Motor neuron (in vitro differentiated cells): ENCODE measurements at places on chromosomes 2 and 18. TPM values are rescaled to one million over a fixed set of nuclear protein-coding genes. Genes with fewer than 3 reads are reported as not detected.

GRCh38 chr2:49210191-49210590 is 55.9 kb upstream of the FSHR start:
- ATAC-seq, result peak; percentile 28

GRCh38 chr18:37334631-37335408 is 230.8 kb downstream of the CELF4 start:
- ATAC-seq, result peak; percentile 77

Gene IL18R1
- total RNA-seq, result 0.64 and 0.89 TPM in 2 replicates

DNA sequence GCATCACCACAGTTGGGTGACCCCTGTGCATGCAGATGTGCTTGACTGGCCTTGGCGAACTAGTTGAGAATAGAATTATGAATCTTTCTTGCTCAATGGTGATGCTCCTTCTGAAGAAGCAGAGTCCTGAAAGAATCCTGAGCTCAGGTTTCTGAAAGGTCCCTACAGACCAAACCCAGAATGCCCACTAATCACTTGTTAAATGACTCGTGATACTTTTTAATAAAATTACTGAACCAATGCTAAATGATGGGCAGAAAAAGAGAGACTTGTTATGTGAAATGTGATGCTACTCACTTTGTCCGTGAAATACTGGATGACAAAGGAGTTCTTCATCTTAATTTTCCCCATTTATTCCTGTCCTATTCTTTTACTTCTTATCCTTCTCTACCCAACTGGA is 263.5 kb upstream of the LRRTM1 start:
- no peak for ATAC-seq

DNA sequence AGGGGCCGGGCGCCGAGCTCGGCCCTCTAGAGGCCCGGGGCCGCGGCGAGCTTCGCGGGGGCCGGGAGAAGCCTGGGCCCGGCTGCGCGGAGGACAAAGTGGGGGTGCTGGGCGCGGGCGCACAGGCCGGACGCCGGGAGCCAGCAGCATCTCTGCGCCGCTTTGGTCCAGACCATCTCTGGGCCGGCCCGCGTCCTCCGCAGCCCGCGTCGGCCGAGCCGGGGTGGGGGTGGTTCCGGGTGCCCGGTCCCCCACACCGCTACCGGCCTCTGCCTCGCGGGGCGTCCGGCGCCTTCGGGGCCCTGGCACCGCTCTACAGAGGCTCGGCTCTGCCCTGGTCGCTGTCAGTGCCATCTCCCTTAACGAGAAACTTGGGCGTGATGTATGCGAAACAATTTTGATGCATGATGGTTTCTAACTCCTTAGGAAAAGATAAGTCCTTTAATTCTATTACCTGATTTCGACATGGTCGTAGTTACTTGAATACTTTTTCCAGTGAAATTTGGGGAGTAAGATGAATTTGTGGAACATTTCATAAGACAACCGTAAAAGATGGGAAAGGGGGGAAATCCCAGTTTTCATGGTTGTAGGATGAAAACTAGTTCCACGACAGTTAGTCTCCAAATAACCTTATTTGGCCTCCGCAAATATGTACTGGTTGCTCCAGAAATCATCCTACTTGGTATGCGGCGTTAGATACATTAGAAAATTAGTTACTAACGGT is 562 bp downstream of the TWSG1 start:
- peak; percentile 70 for ATAC-seq

Gene CERS6
- 18.2 and 20.1 TPM in 2 replicates for total RNA-seq

Gene GPR75
- 1.9 and 2.2 TPM in 2 replicates for total RNA-seq

DNA sequence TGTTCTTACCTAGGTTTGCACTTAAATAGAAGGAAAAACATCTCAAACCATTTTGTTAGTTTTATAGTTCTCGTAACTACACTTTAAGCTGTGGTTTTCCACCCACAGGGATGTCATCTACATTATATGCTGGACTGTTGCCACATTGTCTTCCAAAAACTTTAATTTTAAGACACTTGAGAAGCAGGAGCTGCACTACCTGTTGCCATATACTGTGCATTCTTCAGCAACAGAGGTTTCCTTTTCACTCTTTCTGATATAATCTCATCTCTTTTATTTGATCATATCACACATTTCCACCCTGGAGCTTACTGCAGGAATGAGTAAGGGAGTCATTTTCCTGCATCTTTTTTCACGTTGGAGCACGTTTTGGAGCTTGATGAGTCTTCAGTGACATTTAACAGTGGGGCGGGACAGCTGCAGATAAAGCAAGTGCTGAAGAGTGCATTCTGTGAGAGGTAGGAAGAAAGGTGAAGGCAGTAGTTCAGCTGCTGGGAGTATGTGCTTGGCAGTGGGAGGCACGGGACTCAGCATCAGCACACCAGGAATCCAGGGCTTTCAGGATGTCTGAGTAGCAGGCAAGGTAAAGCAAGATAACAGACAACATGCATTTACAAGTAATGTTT is 3.8 kb downstream of the LIMS1 start:
- ATAC-seq, result no peak

Gene CD8B
- not detected in 2 replicates for total RNA-seq

DNA sequence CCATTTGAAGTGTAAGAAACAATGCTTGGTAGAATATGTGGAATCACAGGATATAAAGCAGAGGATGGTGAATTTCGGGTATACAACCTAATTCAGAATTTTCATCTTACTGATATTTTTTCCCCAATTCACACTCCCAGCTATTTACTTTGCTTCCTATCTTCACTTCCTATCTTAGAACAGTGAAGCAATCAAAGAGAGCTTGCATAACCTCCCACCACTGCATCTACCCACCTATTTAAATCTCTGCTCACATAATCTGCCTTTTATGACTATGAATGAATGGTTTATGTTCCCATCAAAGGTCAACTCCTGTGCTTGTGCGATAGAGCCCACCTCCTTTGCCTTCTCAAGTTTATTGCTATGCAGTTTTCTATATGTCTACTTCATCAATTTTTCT is 3.3 kb downstream of the RMDN2 start:
- no peak for ATAC-seq

Gene FSHR
- not detected in 2 replicates for total RNA-seq

GRCh38 chr18:48085781-48086487 is 155.5 kb upstream of the SMAD2 start:
- no peak for ATAC-seq

- ATAC-seq, result no peak
Measured at GRCh38 chr2:25236736-25237135, 68.4 kb upstream of the POMC start.

- ATAC-seq, result peak; percentile 32
Measured at GRCh38 chr2:29627279-29627711, 294.1 kb downstream of the ALK start.

GRCh38 chr18:36757991-36758390 is 70.8 kb downstream of the TPGS2 start:
- ATAC-seq, result no peak

Gene SCN1A
- total RNA-seq, result 10.6 and 12.0 TPM in 2 replicates

Gene OBSL1
- total RNA-seq, result 59.0 and 64.1 TPM in 2 replicates

- ATAC-seq, result no peak
Measured at GRCh38 chr2:152622219-152622618, 95.0 kb downstream of the PRPF40A start.

Gene ACADL
- total RNA-seq, result 0.73 TPM in 1 of 2 replicates, not detected in the other

DNA sequence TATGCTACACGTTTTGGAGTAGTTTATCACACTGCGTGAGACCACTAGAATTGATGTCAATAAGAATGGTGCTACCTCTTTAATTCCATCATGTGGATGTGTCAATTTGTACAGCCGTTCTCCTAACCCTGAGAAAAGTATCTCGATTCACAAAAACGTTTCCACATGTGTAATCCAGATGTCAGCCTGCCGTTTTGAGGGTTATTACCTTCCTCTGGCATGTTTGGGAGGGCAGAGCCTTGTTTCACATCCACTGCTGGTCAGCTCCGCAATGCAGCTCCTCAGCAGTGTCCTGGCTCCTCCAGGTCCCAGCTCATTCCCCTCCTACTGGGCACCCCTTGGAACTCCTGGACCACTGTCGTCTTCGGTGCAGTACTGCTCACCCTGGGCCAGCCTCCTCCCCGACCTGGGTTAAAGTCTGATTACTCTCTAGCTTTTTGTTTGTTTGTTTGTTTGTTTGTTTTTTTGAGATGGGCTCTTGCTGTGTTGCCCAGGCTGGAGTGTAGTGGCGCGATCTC is 34.6 kb downstream of the COPS7B start:
- ATAC-seq, result no peak

Gene OTOS
- not detected in 2 replicates for total RNA-seq

DNA sequence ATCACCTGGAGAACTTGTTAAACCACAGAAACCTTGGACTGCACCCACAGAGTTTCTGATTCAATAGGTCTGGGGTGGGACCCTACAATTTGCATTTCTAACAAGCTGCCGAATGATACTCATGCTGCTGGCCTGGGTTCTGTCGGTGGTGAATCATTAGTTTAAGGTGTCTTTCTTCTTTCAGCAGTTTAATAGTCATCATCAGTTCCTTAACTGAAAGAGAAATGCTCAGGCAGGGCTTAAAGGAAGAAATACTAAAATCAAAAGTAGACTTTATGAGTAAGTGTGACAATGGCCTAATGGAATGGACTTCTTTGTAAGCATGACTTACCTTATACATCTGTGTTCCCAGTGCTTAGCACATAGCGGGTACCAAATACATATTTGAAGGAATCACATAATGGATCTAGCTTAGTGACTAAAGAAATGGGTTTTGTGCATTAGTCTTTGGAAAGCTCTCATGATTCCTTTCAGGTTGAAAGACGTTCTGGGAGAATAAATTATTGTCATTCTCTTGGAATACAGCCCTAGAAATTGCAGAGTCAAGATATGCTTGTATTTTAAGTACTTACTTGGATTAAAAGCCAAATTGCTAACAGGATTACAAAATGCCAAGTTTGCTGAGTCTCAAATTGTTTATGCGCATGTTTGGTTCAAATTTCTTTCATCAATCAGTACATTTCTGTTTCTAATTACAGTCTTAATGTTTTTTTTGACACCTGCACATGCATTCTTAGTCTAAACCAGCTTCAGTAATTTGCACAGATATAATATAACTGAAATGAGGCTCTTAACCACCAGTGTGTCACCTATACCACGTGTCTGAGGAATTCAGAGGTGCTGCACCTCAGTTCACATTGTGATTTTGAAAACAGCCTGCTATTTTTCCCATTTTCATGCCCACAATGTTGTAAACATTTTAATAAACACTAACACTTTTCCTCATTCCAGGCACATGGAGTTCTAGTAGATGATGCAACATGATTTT is 220.3 kb upstream of the NRP2 start:
- peak; percentile 22 for ATAC-seq

GRCh38 chr2:182864949-182865570 is 1.4 kb downstream of the FRZB start:
- ATAC-seq, result no peak

GRCh38 chr2:219736209-219736608 is 108.8 kb downstream of the SLC4A3 start:
- peak; percentile 73 for ATAC-seq

DNA sequence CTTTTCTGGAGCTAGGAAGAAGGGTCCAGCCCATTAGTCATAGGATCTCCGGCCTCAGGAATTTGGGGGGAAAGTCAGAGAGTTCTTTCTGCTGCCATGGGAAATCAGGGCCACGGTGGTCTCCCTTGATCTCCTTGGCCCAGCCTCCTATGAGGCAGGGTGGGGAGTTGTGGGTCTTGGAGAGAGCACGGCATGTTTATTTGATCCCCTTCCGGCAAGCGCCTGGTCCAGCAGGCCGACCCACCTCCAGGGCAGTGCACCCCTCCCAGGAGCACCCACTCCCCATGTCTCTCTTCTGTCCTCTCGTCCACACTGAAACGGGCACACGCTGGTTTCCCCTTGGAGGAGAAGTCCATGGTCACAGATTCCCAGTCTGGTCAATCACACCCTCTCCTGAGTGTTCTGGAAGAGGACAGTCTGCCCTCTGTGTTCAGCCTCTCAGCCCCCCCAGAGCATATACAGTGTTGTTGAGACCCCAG is 464.6 kb upstream of the HS6ST1 start:
- ATAC-seq, result no peak

- no peak for ATAC-seq
Measured at GRCh38 chr2:24077879-24078278, 1.8 kb upstream of the SF3B6 start.

GRCh38 chr2:112056626-112056987 is 1.5 kb downstream of the TMEM87B start:
- ATAC-seq, result no peak

Gene TCF23
- total RNA-seq, result 0.14 and 0.25 TPM in 2 replicates

DNA sequence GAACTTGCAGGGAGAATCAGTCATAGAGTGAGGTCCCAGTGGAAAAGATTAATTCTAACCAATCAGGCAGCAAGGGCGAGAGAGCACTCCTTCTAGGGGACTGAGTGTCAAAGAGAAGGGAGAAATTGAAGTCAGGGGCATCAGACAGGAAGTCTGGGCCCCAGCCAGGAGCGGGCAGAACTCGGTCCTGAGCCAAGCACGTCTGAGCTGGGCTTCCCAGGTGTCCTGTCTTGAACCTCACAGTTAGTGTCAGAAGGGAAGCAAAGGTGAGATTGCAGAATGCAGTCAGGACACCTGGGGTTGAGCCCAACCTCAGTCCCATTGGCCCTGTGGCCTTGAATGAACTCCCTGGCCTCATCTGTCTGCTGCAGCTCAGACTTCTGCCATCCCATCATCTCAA is 220.9 kb downstream of the SMAD2 start:
- no peak for ATAC-seq

GRCh38 chr2:180662941-180663471 is 317.4 kb upstream of the UBE2E3 start:
- ATAC-seq, result peak; percentile 32

DNA sequence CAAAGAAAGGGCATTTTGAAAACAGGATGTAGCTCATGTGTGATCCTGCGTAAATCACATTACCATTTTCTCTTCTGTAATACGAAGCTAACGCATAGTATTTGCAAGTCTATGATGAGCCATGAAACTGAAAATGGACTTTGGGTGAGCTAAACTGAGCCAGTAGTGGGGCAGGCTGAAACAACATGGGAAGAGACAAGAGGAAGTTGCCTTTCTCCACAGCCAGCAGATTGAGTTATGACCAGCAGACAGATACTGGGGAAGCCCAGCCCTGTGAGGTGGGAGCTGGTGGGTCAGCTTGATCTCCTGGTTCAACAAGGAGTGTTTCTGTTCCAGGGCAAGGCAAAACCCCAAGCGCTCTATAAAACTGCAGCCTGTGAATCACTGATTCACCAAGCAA is 11.8 kb downstream of the CYRIA start:
- no peak for ATAC-seq

DNA sequence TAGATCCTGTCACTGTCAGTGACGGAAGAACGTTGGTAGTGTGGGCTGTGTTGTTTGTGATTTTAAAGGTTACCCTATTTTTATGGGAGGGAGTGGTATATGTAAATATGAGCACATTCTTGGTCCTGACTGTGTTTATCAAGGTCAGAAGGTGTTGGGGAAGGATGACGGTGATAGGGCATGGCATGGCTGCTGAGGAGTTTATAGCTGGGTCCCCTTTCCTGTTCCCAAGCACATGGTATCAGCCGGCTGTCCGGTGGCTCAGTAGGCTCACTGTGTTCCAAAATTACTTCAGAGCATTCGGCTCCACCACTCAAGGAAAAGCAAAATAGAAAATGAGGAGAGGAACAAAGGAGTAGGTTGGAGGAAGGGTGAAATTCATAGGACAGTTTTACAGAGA is 28.6 kb downstream of the IRS1 start:
- no peak for ATAC-seq

GRCh38 chr2:71603851-71604725 is 150.7 kb downstream of the DYSF start:
- ATAC-seq, result peak; percentile 52
